ENCODE measurements at places on chromosomes 1 and 21.

DNA sequence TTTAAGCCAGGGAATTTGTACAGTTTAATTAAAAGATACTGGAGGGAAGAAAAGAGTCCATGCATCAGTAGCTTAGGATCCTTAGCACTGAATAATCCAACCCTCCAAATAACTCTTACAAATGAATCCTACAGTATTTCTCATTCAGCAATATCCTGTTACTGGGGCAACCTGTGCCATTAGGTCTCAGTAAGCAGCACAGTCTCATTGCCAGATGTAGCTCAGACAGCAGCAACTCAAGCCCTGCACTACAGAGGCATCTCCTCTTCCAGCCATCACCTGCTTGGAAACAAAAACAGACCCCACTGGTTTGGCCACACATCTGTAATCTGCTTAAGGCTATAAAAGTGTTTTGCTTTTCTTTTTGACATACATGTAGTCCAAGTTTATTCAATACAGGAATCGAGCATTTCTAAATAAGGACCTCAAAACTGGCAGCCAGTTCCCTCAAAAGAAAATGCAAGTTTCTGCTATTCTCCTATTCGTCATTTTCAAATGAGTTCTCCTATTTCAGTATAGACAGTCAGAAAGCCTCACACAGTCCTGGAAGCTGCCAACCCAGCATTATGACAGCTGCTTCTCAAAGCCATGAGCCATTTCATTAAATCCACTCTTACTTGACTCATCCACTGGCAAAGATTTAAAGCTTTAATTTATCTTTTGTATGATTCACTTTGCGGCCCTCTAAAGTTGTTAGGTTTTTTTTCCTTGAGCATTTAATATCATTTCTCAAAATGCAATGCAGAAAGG is 129.0 kb downstream of the APP start:
- DNase-seq = no peak

DNA sequence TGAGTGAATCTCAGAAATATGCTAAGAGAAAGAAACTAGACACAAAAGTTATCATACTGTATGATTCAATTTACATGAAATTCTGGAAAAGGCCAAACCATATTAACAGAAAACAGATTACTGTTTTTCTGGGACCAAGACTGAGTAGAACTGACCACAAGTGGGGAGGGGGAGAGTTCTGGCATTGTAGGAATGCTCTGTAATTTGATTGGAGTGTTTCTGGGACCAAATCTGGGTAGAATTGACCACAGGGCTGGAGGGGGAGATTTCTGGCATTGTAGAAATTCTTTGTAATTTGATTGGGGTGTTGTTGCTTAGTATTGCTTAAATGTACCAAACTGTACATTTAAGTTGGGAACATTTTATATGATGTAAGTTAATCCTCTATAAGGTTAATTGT is 3.4 kb upstream of the OR10K1 start:
- no peak for DNase-seq

- no peak for DNase-seq
These were observed 52.7 kb downstream of the SLC9A1 start for GRCh38 chr1:27102134-27102706.

GRCh38 chr1:211326528-211327345 is at the start of gene TRAF5:
Gene TRAF5 (plus strand): TSS chr1:211326833. CDS start chr1:211353240, 26,407 bp downstream.
- peak; percentile 62 for DNase-seq

DNA sequence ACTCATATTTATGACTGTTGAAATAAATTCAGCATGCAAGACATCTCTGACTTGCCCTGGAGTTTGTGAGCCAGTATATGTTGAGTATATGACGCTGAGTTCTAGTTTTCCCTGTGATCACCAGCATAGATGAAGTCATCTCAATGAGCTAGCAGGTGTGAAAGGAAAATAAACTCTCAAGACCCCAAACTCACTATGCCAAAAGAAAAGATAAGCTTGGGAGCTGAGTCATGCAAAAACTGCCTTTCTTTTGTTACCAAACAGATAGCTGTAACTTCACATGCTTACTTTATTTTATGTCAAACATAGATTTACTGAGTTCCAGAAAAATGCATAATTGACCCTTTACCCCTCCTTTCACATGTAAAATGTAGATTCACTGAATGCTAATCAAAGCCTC is 52.9 kb downstream of the SERBP1 start:
- no peak for DNase-seq

- DNase-seq = no peak
These were observed 65.4 kb upstream of the IPO9 start for GRCh38 chr1:201763455-201764140.

DNA sequence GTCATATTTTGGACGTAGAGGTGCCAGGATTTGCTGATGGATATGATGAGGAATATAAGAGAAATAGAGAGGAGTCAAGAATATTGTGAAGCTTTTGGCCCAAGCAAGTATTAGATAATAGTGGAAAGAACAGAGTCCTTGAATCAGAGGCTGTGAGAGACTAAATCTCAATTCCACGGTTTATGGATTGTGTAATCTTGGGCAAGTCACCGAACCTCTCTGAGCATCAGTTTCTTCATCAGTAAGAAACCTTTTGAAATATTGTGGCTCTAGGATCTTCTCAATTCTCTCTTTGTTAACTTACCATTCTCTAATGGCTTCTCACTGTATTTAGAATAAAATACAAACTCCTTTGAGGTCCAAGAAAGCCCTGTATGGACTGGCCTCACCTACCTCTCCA is 77.6 kb downstream of the RPS6KA1 start:
- DNase-seq = no peak
